ENCODE measurements at places on chromosomes 2 and 18. TPM values are rescaled to one million over a fixed set of nuclear protein-coding genes. Genes with fewer than 3 reads are reported as not detected.

Gene RAX
- not detected for total RNA-seq

Gene ASXL3
- total RNA-seq = 0.72 TPM

Gene UGT1A10
- not detected for total RNA-seq

Gene CYS1
- total RNA-seq = 8.4 TPM

Gene MSGN1
- total RNA-seq = not detected

Gene ZBTB7C
- total RNA-seq = under 0.01 TPM

Gene IL1A
- total RNA-seq = 230 TPM

Gene REEP1
- 0.24 TPM for total RNA-seq

Gene FHOD3
- 14.7 TPM for total RNA-seq

Gene NDUFB3
- total RNA-seq = 66.3 TPM

Gene C2orf72
- total RNA-seq = 0.24 TPM

Gene CTDP1
- total RNA-seq = 18.5 TPM

Gene CPLX4
- 0.24 TPM for total RNA-seq

Gene ASB18
- total RNA-seq = not detected

Gene TOGARAM2
- under 0.01 TPM for total RNA-seq

Gene ZSWIM2
- total RNA-seq = not detected

Gene DOCK10
- total RNA-seq = 0.48 TPM

Gene NFATC1
- total RNA-seq = 0.72 TPM

Gene CD8B2
- total RNA-seq = not detected

Gene CD226
- total RNA-seq = 1.9 TPM

Gene TANK
- 88.2 TPM for total RNA-seq

Gene C2orf76
- 3.4 TPM for total RNA-seq

Gene ITGB6
- 36.2 TPM for total RNA-seq

Gene POTEC
- total RNA-seq = not detected

Gene PRKRA
- total RNA-seq = 70.8 TPM

Data from tracheal epithelial cell (primary cell).